ENCODE measurements at places on chromosomes 1 and 21.

DNA sequence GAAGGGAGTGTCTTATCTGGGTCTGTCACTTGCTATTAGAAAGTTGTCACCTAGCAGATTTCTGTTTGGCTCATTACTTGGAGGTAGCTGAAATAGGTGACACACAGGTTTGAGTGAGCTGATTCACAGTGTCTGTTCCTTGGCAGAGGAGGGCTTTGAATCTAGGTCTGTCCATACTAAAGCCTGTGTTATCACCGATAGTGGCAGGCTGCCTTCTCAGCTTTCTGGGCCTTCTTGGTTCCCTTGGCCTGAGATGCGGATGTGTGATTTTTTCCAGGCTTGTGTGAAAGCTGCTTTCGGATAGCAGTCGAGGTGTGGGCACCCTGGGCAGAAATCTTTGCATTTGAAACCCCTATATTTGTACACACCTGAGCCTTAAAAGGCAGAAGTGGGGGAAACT is 73.9 kb downstream of the ACTL8 start:
- DNase-seq, result no peak

- no peak for DNase-seq
These were observed 10.2 kb downstream of the DMRTB1 start for GRCh38 chr1:53469373-53469772.

- no peak for DNase-seq
These were observed 41.3 kb downstream of the DYRK1A start for GRCh38 chr21:37407719-37408420.

- DNase-seq, result no peak
These were observed 538.0 kb downstream of the PTPRU start for GRCh38 chr1:29774355-29774754.

DNA sequence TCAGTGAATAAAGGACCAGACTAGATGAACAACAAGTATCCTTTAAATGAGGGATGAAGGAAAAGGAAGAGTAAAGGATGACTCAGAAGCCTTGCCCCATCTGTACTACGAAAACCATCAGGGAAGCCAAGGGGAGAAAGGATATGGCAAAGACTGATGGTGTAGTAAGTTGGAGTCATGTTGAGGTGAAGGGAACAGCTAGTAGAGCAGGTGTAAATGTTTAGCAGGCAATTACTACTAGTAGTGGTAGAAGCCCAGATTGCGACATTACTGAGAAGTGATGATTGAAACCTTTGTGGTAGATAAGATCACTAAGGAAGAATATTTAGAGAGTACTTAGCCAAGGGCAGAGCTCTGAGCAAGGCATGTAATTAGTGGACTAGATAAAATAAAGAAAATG is 84.0 kb downstream of the PHTF1 start:
- no peak for DNase-seq

DNA sequence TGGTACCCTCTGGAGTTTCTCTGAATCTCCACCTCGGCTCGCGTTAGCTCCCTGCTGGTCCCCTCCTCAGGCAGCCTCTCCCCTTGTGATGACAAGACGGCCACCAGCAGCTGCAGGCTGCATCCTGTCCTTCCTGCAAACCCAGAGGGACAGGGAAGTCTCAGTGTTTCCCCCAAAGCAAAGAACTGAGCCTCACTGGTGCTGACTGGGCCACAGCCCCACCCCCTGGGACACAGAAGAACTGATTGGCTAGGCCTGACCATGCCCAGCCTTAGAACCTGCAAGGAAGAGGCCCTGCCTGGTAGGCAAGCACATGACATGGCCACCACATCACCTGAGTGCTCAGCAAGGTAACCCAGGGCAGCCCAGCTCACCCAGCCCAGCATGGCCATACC is 34.6 kb downstream of the TMEM51 start:
- DNase-seq, result no peak

- DNase-seq, result no peak
These were observed 56.8 kb downstream of the ACP6 start for GRCh38 chr1:147613506-147613905.

DNA sequence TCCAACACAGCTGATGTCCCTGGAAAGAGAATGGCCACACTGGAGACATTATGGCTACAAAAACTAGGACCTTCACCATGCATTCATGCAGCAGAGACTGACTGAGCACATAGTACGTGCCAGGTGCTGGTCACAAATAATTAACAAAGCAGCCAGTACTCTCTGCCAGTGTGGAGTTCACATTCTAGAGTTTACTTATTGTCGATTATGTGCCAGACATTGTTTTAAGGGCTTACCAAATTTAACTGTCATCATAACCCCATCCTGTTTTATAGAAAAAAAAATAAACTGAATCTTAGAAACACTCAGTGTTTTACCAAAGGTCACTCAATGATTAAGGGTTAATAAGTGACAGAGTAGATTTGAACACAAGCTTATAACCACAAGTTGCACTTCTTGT is 143.3 kb downstream of the RRAGC start:
- no peak for DNase-seq

DNA sequence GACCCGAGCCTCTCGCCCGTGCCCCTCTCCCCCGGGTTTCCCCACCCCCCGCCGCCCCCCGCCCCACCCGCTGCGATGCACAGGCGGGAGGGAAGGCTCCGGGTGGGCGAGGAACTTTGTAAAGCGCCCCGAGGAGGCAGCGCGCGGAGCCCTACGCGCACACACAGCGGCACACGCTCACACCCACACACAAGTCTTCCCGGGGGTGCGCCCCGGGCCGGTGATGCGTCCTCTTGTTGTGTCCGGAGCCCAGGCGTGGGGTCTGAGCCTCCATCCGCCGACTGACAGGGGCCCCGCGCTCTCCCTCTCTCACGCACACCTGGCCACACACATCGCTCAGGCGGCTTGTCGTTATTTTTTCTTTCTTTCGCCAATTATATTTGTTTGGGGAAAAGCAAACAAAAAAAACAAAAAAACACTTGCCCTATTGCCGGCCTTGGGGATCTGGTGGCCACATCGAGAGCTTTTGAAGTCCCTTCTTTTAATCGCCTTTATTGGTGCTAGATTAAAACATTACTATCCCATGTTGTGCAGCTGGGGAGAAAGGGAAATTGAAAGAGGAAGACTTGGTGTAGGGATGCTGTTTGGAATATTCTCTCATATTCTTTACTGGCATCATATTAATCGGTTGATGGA is 770 bp downstream of the NTNG1 start:
- DNase-seq, result no peak

DNA sequence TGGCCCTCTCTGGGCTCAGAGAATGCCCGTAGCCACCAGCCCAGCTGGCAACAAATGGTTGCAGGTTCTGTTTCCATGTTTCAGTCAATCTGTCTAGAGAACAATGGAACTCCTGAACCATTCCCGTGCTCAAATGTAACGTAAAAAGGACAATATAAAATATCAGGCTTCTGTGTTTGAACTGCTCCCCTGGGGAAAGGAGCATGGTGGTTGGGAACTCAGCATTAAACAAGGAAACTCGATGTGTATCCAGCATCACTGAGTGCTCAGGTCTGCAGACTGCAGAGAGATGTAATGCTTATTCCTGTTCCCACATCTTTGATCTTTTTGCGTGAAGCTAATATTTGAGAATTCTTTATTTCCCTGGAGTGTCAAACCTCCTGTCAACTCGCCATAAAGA is 326.5 kb downstream of the KIF26B start:
- DNase-seq, result no peak

DNA sequence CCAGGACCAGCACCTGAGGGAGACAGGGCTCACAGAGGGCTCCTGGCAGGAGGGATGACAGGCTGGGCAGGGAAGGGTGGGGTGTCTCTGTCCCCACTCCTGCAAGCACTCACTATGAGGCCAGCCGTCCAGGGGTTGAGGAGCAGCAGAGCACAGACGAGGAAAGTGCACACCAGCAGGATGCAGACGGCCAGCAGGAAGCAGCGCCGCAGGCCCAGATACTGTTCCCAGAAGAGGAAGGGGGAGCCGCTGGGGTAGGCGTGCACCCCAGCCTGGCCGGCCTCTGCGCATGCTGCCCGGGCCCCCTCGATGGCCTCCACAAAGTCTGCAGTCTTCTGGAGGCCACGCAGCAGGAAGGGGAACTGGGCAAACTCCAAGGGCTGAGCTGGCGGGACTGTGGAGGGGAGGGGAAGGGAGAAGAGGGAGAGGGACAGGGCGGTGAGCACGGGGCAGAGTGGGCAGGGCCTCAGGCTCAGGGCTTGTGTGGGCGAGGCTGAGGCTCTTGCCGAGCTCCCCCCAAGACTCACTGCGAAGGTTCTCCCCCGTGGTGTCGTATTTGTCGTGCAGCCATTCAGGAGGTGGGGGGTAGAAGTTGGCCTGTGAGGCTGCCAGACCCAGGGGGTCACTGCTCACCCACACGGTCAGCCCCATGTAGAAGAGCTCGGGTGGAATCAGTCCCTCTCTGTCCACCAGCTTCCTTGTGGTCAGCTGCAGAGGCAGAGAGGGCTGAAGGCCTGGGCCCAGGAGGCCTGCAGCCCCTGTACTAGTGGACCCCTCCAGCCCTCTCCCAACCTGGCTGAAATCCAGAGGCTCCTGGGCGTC is 16.5 kb downstream of the PTCH2 start:
- no peak for DNase-seq

DNA sequence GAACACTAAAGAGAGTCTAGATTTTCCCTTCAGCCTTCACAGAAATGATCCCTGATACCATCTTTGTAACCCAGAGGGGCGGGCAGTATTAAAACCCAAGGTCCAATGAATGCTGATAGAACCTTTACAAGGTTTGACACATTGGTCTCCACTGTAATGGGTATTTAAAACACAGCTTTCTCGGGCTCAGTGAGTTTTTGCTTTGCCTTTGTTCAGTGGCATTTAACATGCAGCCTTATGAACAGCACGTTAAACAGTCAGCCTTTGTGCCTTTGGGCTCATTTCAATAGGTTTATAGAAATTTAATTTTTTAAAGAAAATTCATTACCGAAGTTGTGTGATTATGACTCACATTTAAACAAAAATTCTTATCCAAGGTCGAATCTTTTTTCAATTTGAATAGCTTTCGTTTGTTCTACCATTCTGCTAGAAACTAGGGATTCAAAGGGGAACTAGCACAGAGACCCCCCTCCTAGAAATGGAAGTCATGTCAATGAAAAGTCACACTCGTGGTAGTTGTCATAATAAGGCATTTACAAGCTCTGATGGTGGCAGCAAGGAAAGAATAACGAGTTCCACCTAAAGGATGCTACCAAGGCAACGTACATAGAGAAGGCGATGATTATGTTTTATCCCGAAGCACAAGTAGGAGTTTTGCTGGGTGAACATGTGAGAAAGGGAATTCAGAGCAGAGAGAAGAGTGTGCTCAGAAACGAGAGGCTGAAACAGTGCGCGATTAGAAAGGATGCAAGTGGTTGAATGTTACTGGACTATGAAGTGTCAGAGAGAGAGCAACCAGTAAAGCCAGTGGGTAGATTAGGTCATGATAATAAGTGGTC is 66.2 kb downstream of the SGIP1 start:
- no peak for DNase-seq

DNA sequence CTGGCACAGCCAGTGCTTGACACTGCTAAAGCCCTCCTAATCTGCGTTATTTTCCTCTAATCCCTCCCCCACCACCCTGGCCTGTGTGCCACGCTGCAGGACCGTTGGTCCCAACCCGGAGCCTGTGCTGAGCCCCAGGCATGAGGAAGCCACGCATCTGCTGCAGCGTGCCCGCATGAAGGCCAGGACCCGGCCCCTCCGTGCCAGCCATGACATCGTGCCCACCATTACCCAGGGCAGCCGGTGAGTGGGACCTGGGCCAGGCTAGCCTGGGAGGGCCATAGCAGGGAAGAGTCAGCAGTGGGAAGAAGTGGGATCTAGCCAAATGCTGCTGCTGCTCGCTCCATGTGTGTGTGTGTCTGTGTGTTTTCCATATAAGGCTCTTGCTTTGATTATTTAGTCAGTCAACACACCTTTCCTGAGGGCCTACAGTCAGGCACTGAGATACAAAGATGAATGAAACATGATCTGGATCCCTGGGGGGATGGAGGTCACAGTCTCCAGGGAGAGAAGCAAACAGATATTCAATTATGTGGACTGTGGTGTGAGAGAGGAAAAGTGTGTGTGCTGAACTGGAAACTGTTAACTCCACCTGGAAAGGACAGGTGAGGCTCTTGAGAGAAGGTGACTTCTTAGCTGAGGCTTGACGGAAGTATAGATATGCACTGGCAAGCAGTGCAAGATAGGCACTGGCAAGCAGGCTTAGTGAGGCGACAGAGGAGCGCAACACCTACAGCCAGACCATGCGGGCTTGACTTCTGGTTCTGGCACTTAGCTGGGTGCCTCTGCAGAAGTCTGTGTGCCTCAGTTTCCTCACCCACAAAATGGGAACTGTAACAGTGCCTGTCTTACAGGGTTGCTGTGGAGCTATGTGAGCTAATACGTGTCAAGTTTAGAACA is 15.9 kb downstream of the KIAA1614 start:
- DNase-seq, result no peak

DNA sequence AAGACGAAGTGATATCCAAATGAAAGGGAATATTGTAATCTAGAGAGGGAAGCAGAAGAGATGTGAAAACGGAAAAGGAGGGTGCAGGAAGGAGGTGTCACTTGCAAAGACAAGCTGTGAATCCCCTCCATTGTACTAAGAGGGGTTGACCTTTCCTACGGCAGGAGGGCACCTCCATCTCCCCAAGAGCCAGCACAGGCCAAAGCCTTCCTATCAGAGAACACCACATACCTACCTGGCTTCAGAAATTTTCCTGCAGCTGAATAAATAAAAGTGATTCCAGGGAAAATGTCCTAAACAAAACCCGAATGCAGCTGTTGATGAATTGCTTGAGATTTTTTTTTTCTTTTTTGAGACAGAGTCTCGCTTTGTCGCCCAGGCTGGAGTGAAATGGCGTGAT is 14.3 kb downstream of the KANK4 start:
- DNase-seq, result no peak

DNA sequence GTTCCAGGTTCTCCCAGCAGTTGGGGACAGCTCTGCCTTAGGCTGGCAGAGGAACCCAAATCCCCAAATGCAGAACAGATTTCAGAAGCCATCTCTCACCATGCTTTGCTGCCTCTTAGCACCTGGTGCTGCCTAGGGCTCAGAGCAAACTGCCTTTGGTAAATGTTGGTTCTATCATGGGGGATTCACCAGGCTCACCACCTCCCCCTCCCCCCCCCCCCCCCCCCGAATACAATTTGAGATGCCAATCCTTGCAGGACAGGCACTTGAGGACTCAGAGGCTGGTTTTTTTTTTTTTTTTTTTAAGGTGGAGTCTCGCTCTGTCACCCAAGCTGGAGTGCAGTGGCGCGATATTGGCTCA is 447 bp upstream of the PAQR6 start:
- no peak for DNase-seq

GRCh38 chr1:31054349-31054748 is 11.2 kb downstream of the PUM1 start:
- DNase-seq, result no peak

GRCh38 chr1:39407510-39407895 is 83.9 kb upstream of the BMP8A start:
- DNase-seq, result no peak

GRCh38 chr1:181504399-181504842 is 21.1 kb downstream of the CACNA1E start:
- DNase-seq, result no peak

- no peak for DNase-seq
These were observed 33.2 kb downstream of the CAMSAP2 start for GRCh38 chr1:200771625-200772555.

GRCh38 chr1:2098839-2099785 is 48.9 kb downstream of the PRKCZ start:
- DNase-seq, result no peak

GRCh38 chr1:53259932-53260331 is 21.6 kb upstream of the MAGOH start:
- DNase-seq, result no peak
